ENCODE measurements at places on chromosomes 5 and 9.

DNA sequence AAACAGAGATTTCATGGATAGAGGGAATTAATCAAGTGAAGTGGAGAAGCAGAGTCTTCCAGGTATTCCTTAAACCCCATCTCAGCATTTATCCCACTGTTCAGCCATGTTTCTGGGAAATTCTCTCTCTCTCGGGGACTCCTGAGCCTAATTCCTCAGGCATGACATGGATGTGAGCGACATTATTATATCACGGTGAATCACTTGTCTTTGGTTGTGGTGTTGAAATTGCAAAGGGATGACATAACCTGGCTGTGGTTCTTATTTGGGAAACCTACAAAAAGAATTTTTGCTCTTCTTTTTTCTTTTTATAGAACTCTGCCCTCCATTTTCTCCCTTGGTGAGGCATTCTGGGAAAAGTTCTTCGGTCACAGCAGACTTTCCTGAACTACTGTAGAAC, 457.9 kb upstream of the PTGER4 start:
- no peak for DNase-seq

DNA sequence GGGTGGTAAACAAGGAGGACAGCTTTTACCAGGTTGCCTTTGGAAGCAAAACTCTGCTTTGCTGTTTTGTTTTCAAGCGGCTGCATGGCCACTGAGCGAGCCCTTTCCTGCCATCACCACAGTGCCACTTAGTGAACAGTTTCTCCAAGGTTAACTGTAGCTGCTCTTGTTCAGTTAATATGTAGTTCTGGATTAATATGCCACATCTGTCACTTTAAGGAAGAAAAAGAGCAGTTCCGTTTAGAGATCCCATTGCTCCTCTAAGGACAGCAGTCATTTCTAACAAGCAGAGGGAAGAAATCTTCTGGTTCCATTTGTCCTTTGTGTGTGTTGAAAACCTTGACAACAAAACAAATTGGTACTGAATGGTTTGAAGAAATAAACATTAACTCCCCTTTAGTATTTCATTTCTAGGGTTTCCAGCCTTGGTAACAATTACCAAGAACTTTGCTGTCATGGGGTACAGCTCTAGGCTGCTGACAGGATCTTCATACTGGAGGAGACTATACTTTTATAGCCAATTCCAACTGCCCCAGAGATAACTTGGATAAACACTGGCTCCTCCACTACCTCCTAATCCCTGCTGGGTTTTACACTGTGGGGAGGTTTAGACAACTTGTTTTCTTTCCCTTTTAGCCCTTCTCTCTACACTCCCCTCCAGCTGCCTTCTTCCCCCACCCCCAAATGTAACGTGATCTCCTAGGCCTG, 10.3 kb upstream of the ABL1 start:
- DNase-seq: no peak

GRCh38 chr5:172770374-172770674, 671 bp downstream of the DUSP1 start:
- DNase-seq: no peak

GRCh38 chr5:39639618-39640089, 214.9 kb upstream of the DAB2 start:
- DNase-seq: no peak

DNA sequence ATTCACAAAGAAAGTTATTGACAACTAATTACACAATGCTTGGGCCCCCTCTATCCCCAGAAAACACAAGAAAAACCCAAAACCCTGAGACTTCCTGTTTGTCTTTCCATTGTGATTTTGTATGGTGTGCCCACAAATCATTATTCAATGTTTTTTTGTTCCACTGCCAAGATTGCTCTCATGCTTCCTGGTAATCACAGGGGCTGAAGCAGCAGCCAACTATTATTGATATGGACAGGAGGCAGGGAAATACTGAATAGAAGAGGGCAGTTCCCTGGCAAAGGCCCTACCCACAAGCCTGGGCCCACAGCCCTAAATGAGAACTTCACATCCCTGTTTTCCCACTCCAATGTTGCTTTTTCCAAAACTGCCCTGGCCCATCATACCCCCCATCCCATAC, 21.5 kb upstream of the RFK start:
- DNase-seq: no peak

- DNase-seq: no peak
These were observed 5.6 kb upstream of the SPDL1 start for GRCh38 chr5:169577951-169578350.

DNA sequence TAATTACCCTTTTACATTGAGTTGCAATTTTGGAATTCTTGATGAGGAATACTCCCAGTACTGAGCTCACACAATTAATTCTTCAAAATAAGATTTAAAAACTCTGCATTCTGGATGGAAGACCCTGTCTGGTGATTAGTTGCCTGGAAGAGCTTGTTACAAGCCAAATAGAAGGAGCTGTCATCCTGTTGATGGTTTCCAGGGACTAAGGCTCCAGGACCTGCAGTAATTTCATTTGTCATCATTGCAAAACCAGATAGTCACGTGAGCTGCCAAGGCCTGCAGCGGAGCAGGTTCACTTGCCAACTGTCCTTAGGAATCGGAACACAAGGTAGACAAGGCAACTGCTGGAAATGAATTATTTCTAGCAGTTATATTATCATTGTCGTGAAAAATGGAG, 597.7 kb downstream of the CCDC171 start:
- no peak for DNase-seq

DNA sequence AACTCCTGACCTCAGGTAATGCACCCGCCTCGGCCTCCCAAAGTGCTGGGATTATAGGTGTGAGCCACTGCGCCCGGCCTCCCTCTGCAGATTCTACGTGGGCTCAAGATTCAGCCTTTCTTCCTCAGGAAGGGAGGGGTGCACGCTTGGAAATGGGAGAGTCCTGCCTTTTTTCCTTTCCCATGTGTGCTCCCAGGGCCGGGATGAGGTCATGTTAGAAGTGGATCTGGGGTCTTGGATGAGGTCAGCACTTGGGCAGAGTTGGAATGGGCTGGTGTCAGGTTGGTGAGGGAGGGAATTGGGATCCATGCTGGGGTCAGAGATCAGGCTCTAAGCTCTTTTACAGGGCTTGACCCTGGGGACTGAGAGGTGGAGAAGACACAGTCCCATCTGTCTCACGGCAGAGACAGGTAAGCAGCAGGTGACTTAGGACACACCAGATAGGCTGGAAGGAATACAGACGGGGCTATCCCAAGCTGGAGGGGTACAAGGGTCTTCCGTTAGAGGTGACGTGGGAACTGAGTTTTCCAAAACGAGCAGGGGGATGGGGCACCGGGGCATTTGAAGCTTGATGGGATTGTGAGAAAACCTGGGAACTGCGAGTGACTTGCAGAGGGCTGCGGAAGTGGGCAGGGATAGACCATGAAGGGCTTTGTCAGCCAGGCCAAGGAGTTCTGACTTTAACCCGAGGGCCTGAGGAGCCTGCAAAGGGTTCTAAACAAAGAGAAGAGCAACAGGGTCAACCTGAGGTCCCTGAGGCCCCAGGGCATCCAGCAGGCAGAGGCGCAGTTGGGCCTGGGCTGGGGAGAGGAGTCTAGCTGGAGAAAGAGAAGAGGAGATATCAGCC, 1.8 kb upstream of the AQP7 start:
- no peak for DNase-seq

GRCh38 chr5:116724971-116725370, 150.3 kb upstream of the SEMA6A start:
- DNase-seq: no peak

- DNase-seq: no peak
These were observed 596.2 kb upstream of the DAB2 start for GRCh38 chr5:40021007-40021406.

DNA sequence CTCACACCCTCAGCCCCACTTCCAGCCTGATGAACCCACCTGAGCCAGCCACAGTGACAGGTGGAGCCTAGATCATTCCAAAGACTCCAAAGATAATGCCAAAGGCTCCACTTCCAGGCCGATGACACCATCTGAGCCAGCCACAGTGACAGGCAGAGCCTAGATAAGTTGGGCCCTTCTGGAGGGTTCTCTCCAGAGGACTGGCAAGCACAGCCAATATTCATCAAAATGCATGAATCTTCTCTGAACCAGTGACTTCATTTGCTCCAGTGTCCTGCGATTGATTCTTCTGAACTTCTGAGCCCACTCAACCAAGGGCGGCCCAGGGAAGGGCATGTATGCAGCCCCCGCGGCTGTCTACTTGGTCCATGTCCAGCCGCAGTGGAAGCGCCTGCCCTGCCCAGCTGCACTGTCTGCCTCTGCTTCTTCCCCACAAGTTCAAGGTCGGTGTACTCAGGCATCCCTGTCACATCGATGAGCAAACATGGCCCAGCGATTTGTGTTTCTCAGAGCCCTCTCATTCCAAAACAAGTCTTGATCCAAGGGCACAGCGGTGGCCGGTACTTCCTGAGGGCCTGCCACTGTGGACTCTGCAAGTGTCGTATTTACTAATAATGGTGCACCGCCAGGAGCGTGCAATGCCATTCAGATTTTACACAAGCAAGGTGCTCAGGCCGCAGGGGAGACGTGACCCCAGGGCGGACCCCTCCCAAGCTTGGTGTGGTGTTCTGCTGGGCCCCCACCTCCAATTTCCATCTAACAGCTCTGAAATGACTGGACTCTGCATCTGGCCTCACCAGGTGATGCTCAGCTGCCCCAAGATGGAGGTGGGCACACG, 107.0 kb downstream of the VAV2 start:
- DNase-seq: no peak

DNA sequence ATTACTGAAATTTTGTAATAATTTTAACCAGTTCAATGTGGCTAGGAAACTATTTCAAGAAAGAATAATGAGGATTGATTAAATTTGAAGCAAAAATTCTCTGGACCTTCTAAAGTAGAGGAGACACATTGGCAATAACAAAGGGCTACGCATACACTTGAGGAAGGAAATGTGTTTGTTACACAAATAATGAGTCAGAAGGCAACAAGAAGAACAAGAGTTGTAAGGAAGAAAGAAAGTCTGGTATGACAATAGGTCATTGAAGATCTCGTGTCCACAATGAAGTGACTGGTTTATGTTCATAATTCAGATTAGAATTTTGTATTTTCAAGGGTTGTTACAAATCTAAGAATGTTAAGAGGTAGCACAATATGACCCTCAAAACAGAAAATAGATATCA, 25.8 kb downstream of the ST8SIA4 start:
- DNase-seq: no peak

DNA sequence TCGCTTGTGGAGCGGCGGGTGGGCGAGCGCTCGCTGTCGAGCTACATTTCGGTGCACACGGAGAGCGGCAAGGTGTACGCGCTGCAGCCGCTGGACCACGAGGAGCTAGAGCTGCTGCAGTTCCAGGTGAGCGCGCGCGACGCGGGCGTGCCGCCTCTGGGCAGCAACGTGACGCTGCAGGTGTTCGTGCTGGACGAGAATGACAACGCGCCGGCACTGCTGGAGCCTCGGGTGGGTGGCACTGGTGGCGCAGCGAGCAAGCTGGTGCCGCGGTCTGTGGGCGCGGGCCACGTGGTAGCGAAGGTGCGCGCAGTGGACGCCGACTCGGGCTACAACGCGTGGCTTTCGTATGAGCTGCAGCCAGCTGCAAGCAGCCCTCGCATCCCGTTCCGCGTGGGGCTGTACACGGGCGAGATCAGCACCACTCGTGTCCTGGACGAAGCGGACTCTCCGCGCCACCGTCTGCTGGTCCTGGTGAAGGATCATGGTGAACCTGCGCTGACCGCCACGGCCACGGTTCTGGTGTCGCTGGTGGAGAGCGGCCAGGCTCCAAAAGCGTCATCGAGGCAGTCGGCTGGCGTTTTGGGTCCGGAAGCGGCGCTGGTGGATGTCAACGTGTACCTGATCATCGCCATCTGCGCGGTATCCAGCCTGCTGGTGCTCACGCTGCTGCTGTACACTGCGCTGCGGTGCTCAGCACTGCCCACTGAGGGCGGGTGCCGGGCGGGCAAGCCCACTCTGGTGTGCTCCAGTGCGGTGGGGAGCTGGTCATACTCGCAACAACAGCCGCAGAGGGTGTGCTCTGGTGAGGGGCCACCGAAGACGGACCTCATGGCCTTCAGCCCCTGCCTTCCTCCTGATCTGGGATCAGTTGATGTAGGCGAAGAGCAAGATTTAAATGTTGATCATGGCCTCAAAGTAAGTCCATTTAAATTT, 2.1 kb downstream of the PCDHA8 start:
- no peak for DNase-seq

DNA sequence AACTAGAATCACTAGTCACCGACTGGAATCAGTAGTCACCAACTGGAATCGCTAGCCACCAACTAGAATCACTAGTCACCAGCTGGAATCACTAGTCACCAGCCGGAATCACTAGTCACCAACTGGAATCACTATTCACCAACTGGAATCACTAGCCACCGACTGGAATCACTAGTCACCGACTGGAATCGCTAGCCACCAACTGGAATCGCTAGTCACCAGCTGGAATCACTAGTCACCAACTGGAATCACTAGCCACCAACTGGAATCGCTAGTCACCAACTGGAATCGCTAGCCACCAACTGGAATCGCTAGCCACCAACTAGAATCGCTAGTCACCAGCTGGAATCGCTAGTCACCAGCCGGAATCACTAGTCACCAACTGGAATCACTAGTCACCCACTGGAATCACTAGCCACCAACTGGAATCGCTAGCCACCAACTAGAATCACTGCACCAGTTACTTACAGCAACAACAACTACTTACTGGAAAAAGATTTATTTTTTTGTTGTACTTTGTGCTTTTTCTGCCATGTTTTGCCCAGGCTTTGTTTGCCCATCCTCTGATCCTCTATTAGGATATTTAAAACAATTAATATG, 25.7 kb upstream of the FLT4 start:
- DNase-seq: no peak

DNA sequence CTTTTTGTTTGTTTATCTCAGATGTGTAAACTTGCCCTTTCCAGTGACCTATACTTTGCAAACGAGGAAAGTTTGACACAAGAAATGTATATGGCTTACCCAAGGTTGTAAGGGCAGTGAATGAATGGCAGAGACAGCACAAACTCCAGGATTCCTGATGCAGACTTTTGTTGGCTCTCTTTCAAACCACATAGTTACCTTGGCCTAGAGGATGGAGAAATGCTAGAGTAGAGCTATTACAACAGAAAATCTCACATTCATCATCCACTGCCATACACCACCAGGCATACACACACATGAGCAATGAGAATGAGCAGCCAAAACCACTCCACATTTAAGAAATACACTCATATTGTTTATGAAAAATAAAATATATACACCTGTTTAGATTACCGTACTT, 387.0 kb downstream of the TLR4 start:
- DNase-seq: no peak

GRCh38 chr5:76196886-76197489, 113.8 kb downstream of the SV2C start:
- DNase-seq: no peak

DNA sequence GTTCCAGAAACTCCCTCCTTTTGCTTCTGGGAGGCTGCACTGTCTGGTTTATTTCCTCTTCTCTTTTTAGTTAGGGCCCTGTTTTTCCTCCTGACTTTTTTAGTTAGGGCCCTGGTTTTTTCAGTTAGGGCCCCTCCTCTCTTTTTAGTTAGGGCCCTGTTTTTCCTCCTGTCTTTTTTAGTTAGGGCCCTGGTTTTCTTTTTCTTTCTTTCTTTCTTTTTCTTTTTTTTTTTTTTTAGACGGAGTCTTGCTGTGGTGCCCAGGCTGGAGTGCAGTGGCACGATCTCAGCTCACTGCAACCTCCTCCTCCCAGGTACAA, 15.1 kb downstream of the GSN start:
- DNase-seq: no peak

GRCh38 chr9:7982907-7983306, 183.3 kb upstream of the DMAC1 start:
- DNase-seq: no peak
